ENCODE measurements at places on chromosomes 5 and 9.

DNA sequence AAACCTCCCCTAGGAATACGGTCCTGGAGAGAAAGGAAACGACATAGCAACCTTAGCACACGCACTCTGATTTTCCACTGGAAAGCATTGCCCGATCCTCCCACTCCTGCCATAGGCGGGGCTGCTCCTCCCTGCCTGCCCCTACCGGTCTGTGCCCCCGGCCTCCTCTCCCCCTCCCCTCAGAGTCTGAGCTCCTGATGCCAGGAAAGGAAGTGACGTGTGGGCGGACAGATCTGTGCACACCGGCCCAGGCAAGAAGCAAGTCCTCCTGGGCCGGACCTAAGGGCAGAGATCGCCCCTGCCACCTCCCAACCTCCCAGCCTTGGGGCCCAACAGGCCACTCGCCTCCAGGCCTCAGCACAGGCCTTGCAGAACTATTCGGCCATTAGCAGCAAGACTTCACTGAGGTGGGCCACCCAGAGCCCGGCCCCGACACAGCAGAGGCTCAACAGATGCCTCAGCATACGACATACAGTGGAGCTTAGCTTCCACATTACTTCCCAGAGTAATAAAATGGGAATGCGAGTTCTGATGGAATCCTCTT is 7.2 kb downstream of the NINJ1 start:
- DNase-seq, result peak; percentile 14

DNA sequence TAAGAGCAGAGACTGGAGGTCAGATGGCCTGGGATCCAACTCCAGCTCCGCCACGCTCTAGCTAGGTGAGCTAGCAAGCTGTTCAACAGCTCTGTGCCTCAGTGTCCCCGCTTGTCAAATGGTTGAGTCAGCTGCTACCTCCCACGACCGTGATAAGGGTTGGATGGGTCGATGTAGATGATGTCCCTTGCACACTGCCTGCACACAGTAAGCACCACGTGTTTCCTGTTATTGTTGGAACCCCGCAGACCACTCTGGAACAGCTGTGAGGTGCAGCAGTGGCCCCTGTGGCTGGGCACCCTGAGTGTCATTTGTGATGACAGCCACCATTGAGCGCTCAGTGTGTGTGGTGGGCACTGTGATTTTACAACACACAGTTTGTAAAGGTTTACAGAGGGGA is 54.0 kb upstream of the CTSL start:
- DNase-seq, result no peak

GRCh38 chr9:127535834-127536233 is 76.2 kb upstream of the STXBP1 start:
- no peak for DNase-seq

DNA sequence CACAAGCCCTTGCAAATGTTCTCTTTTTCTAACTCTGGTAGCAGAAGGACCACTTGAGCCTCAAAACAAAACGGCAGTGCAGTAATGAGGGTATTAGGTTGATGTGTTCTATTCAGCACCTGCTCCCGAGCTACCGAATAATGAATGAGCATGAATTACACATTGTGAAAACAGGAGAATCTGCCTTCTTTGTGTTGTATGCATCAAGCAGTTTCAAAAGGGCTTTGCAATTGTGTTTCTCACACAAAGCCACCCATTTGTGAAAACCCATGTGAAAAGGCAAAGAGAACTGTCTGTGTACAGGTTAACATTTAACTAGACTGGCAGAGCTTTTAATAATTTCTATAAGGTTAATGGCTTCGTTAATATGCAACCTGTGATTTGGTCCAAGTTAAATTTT is 97.8 kb downstream of the STK32A start:
- no peak for DNase-seq

DNA sequence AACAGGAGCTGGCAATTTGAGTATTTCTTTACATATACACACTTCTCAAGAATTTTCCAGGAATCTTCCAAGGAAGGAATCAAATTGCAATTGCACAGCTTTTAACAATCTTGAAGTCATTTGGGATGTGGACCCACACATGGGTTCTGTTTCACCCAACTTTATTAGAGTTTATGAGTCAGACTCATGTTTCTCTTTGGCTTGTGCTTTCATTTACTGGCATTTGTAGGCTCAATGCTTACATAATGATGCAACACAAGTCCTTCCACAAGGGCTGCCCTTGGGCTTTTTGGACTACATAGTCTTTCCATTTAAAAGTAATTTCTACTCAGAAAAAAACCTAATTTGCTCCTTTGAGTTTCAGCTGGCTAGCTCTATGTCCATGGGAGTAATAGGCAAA is 4.6 kb upstream of the CDC37L1 start:
- no peak for DNase-seq

DNA sequence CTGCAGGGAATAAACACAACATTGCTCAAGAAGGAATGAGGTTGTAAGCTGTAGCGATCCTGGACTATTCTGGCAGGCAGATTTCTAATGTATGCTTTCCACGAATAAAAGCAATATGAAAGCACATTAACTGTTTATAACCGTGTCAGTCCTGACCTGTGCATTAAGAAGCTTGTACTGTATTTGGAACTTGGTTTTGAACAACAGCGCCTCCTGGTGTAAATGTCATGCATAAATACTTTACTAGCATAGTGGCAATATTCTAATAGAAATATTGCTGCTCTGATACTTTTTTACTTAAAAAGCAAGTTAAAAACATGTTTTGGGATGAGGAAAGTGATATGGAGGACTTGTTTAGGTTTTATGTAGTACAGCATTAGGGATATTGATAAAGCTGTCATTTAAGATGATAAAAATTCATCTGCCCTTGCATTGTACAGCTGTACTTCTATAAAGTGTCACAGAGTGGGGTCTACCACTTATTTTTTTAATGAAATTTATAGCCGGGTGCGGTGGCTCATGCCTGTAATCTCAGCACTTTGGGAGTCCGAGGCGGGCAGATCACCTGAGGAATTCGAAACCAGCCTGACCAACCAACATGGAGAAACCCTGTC is 70.7 kb upstream of the GNE start:
- DNase-seq, result peak; percentile 16

DNA sequence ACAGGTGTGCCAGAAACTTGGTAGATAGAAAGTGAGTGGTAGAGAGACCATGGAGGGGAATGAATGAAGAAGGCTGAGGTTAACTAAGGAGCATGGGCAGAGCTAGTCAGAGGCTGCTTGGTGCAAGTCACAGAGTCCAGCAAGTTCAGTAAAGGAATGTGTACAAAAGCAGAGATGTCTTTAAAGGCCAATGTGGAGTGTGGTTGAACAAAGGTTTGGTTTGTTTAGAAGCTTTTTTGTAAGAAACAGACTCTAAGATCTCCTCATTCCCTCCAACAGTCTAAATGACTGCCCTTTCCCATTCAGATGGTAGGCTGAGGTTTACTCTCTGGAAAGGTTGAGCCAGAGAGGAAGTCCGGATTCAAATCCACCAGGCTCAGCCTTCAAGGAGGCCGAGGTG is 84.2 kb downstream of the TNC start:
- no peak for DNase-seq

- no peak for DNase-seq
Measured at GRCh38 chr9:98929895-98930341, 13.8 kb upstream of the COL15A1 start.

DNA sequence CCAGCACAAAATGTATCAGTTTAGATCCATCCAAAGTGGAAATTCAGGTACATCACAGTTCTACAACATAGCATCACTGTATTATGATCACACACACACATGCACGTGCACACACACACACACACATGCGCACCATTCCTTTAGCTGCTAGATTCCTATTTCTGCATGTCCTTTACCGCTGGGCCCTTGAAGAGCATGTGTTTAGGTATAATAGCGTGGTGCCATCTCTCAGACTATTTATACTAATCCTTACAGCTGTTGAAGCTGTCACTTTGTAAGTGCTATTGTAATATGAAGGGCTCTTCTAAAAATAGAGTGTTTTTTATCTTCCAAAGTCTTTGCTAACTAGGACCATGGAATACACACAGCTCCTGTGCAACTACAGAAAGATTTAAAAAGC is 308.8 kb upstream of the TRPC7 start:
- DNase-seq, result no peak

Measured in activated CD4-positive, alpha-beta T cell treated with anti-CD3 and anti-CD28 coated beads, Interleukin-2, amount 50 U/mL, for 1 hour (primary cell).